ENCODE measurements at places on chromosomes 11 and 22.

GRCh38 chr11:47443028-47443700 is 5.8 kb downstream of the RAPSN start:
- no peak for DNase-seq

GRCh38 chr11:73420136-73420535 is 43.9 kb downstream of the RELT start:
- DNase-seq, result no peak

- DNase-seq, result no peak
These were observed 518.7 kb downstream of the NTM start for GRCh38 chr11:131889146-131889577.

GRCh38 chr22:45207981-45208664 is 32.6 kb downstream of the KIAA0930 start:
- DNase-seq, result no peak

DNA sequence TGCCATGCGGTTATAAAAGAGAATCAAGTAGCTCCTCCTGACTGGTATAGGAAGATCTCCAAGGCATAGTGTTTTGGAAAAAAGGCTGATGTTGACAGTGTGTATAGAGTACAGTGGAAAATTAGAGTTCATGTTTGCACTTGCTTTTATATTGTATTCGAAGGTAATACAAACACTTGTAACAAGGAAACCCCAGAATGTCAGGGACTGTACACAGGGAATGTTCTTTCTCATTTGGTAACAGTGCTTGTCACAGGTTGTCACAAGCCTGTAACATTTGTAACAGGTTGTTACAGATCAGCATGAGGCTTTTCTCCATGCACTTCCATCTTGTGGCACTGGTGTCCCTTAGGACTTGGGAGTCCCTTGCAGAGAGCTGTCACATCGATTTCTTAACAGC is 64.0 kb downstream of the GRK3 start:
- DNase-seq, result no peak

DNA sequence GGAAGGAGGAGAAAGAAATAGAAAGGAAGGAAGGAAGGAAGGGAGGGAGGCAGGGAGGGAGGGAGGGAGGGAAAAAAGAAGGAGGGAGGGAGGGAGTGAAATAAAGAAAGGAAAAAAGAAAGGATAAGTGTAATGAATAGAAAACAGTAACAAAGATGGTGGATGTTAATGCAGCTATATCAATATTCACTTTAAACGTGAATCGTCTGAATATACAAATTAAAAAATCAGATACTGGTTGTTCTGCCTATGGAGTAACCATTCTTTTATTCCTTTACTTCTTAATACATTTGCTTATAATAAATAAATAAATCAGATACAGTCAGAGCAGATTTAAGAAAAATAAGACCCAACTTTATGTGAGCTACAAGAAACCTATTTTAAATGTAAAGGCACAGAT is 1520.4 kb downstream of the TBC1D22A start:
- DNase-seq, result no peak

GRCh38 chr11:45339729-45340519 is 53.8 kb upstream of the SYT13 start:
- peak; percentile 93 for DNase-seq

DNA sequence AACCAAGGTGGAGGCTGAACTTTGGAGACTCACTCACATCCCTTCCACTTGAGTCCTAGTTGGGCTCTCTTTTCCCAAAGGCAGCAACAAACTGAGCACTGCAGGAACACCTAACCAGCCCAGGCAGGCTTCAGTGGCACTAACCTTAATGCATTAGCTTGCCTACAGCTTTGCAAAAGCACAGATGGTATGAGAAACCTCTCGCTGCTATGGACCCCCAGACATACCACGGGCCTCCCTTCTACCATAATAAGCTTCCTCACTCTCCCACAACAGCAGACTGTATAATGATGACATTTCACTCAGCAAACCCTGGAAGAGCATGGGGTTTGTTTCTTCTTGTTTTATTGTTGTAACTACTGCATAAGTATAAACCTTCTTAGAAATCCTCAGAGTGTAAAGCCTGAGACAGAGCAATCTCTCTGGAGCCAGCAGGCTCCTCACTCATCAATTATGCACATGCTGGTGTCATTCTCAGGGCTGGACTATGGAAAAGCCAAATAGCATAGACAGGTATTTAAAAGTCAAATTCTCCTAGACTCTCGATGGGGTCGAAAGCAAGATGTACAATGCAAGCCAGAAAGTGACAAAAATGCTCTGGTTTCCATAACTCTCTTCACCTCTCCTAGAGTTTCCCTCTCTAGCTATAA is 167.6 kb downstream of the NXPE2 start:
- no peak for DNase-seq

DNA sequence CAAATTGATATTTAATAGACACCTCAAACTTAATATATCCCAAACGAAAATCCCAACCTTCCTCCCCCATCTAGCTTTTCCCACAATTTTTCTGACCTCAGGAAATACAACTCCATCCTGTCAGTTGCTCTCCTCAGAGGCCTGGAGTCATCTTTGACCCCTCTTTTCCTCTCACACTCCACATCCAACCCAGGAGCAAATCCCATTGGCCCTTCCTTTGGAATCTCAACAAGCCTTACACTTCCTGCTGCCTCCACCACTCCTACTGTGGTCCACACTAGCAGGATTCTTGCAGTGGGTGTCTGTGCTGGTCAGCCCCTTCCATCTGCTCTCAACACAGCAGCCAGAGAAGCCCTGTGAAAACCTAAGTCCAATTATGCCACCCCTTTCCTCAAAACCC is 39.3 kb upstream of the RFPL3 start:
- DNase-seq, result no peak

- no peak for DNase-seq
These were observed 48.8 kb downstream of the MAPK1 start for GRCh38 chr22:21818487-21819182.

DNA sequence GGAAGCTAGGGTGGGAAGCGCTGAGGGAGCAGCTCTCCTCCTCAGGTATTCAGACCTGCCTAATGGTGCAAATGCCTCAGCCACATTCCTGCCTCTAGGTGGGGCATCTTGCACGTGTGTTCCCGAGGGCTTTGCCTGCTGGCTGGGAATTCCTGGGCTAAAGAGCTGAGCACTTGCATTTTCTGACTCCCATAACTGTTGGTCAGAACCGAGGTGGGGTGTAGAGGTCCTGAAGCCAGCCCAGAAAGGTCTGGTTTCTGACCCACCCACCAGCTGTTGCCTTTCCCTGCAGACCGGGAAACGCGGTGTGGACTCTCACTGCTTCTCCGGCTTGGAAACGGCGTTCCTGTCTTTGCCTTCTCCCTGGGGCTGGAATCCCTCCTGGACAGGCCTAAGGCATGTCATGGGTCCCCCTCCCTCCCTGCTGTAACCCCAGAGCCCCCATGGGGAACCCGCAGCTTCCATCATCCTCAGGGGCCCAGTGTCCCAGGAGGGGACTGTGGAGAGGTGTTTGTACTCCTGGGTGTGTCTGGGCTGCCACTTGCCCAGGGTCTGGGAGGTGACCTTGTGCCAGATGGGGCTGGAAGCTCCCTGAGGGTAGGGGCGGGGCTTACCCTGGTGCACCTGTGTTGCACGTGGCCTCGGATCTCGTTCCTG is 24.0 kb upstream of the SMIM38 start:
- DNase-seq, result no peak

DNA sequence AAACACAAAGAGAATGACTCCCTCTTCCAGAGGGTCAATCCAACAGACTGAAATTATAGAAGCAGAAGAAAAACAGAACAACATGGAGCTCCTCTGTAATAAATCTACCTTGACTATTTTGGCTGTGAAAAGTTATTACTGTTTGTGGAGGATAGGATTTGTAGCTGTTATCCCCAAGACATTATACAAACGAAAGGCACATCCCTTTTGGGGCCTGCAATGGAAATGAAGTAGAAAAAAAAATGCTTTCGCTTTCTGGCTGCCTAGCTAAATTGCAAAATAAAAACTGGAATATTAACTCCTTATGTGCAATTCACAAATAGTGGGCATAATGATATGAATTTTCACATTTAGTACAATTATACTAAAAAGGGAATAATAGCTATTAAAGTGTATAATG is 123.8 kb upstream of the CCDC179 start:
- DNase-seq, result no peak

- no peak for DNase-seq
These were observed 67.1 kb downstream of the SNX19 start for GRCh38 chr11:130849215-130849568.

DNA sequence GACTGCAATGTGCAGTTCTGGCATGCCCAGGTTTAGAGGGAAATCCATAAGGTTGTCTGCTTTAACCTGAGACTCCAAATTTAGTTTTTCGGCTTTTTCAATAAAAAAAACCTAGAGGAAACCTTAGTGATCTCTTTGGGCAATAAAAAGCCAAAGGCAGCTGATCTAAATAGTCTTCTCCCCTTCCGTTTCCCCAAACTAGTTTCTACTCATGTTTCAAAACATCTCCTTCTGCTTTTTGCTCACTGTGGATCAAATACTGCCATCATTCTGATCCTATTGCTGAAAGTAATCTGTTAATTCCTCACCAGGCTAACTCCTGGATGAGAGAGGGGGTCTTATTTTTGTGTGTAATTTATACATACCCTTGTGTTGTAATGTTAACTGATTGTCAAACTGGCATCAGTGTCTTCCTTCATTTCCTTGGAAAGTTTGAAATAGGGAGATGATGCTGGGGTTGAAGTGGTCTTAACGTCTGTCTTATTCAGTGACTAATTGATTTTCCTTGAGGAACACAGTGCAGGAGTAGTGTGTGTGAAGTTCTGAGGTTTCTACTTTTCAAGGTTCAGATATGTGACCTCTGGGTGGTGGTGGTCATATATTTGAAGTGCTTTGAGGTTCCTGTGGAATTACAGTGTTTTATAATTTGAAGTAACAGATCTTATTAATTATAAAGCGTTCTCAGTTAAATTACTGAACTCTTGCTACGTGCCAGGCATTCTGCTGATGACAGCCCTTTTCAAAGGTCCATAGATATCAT is 55.0 kb downstream of the ARHGAP42 start:
- DNase-seq, result no peak

DNA sequence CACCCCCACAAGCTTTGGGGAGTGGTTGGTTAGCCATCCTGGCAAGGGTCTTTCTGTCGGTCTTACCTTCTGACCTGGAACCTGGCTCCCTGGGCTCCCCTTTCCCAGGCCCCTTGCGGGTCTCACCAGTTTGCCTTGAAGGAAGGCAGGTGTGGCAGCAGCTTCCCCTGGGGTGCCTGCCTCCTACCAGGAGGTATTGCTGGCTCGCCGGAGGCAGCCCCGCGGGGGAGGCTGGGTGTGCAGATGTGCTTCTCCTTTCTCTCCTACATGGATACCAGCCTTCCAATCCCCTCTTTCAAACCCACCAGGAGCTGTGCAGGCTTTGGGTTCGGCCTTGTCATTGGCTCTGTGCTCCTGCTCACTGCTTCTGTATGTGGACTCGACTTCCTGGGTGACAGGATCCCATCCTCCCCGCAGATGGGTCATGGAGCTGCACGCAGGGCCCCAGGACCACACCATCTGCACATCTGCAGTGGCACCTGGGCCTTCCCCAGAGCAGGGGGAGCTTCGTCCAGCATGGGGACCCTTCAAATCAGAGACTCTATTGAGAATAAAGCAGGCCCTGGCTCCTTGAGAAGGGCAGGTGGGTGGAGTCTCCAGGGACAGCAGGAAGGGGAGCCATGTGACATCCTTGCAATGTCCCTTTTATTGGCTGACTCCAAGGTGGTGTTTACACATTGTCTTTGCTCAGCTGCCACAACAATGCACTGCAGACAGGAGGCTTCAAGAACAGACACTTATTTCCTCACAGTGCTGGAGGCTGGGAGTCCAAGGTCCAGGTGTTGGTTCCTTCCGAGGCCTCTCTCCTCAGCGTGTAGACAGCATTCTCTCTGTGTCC is 592.0 kb downstream of the BRD1 start:
- no peak for DNase-seq
